Stimulated activated CD4-positive, alpha-beta T cell treated with anti-CD3 and anti-CD28 coated beads, Interleukin-2, amount 100 ng/mL, for 48 hours (primary cell): ENCODE measurements at places on chromosomes 4 and X.

DNA sequence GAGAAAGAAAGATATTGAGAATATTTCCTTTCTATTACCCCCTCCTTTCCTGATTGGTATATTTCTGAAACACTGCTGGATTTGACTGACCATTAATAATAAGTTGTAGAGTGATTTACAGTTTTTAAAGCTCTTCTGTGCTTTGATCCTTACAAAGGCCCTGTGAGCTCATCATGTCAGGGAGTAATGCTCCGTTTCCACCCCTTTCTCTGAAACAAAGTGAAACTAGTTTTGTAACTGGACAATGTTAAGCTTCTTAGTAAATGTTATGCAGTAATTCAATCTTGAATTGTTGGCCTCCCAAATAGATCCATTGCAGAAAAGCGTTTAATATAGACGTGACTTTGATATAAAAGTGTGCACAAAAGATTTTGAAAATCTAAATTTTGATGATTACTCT is 190.1 kb upstream of the GNPDA2 start:
- DNase-seq = no peak

DNA sequence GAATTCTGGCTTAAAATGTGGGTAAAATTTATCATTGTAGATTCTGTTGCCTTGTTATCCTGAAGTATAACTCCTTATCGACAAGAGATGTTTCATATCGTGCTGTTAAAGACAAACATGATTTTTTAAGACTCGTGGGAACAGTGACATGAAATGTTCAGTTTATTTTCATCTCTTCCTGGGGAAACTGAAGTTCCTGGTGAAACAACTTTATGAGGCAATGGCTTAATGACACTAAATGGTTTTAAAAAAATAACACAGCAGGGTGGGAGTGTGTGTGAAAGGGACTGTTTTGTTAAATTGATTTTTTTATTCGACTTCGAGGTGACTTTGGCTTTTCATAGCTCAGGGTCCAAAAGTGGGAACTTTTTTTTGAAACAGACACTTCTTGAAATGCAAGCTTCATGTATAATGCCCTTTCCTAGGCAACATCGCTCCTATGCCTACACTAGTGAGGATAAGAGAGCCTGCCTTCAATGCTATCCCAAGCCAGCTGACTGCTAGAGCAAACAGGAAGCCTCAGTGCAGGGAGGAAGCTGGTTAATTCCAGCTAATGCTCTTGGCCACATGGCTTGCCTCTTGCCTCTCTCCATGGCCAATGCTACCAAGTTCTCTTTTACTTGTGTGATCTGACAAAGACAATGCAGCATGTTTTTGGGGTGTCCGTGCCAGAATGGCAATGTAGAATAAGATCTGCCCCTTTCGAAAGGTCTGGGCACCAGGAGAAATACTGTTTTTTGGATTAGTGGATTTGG is 80.9 kb upstream of the PLAC1 start:
- DNase-seq = no peak

- DNase-seq = no peak
These were observed 347.8 kb downstream of the GRID2 start for GRCh38 chr4:92651536-92651935.

- no peak for DNase-seq
These were observed 171.4 kb downstream of the GPC3 start for GRCh38 chrX:133813971-133814370.

- DNase-seq = no peak
These were observed 190.6 kb downstream of the PPP3CA start for GRCh38 chr4:101156619-101157310.

DNA sequence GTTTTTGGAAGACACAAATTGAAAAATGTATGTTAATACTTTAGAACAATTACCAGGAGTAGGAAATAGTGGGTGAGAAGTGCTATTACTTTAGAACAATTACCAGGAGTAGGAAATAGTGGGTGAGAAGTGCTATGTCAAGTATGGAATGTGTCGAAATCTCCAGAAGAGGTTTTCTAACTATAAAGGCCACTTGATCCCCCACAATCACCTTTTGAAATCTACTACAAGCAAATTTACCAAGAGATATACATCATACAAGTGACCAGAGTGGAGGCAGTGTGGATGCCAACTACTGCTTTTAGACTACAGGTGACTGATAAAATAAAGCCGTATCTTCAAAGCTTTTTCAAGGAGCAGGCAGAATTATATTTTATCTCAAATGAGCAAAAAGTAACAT is 43.1 kb downstream of the MAB21L2 start:
- no peak for DNase-seq
